CD4-positive, alpha-beta T cell treated with Interleukin-6 at 100 ng/mL for 8 hours (primary cell): ENCODE measurements at places on chromosomes 16 and 17.

DNA sequence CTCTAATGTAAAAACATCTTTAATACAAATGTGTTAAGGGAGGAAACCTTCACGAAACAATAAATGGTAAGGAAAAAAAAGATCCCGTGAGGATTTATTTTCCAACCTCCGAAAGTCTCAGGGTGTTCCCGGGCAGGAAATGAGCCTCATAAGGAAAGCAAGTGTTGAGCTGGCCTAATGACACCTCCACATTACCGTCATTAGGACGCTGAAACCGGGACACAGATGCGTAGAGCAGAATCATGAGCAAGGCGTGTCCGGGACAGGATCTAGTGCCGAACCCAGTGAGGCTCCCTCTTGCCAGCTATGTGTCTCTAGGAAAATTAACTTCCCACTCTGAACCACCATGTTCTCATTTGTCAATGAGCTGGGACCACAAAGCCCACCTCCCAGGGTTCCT is 22.7 kb upstream of the CYTH1 start:
- DNase-seq: no peak

GRCh38 chr17:57349541-57350247 is 93.4 kb downstream of the MSI2 start:
- DNase-seq: no peak

GRCh38 chr17:2782055-2782454 is 14.2 kb upstream of the RAP1GAP2 start:
- no peak for DNase-seq

GRCh38 chr17:79707931-79708891 is 22.5 kb upstream of the ENPP7 start:
- DNase-seq: peak; percentile 50

GRCh38 chr17:9512323-9513168 is 63.1 kb downstream of the STX8 start:
- no peak for DNase-seq

GRCh38 chr17:69630056-69630635 is 215.6 kb downstream of the MAP2K6 start:
- no peak for DNase-seq

DNA sequence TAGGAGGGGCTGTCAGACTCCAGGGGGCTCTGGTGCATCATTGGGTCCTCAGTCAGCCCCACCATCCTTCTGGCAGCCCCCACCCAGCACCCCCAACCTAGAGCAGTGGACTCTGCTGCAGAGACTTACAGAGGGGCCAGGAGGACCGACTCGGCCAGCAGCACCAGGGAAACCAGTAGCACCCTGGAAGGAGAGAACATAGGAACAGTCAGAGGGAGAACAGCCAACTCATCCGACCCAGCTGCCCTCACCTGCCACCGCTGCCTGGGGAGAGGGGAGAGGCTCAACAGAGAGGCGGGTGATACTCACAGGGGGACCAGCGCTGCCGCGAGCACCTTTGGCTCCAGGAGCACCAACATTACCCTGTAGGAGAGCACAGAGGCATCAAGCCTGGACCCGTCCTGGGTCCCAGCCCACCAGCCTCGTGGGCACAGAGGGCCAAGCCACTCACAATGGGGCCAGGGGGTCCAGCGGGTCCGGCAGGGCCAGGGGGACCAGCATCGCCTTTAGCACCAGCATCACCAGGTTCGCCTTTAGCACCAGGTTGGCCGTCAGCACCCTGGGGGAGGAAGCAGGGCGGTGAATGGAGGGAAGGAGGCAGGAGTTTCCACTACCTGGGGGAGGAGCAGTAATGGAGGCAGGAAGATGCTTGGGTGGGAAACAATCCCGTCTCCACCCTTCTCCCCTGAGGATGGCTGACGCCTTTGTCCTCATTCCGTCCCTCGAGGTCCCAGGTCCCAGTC is 11.7 kb downstream of the COL1A1 start:
- no peak for DNase-seq

DNA sequence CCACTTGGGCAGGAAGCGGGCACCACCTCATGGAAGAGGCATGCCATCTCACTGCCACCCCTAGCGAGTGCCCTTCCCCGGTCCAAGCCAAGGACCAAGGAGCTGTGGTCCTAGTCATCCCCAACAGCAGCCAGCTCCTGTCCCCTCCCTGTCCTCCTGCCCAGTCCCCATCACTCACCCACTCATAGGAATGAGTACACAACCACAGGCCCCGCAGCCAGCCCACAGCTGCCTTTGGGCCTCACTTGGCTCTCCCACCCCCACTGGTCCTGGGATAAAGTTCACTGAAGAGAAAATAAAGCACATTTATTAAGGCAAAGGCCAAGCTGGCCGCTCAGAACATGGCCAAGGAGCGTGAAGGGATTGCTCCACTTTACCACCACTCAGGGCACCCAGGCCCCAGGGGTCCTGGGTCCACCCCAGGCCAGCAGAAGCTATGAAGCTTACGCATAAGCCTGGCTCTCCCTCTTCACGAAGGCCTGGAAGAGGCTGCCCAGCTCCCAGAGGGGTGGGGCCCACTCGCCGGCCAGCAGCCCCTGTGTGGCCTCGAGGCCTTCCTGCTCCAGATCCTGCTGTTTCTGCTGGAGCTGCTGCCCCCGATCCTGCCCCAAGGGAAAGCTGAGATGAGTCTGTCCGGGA is 3.6 kb downstream of the SCRN2 start:
- no peak for DNase-seq

DNA sequence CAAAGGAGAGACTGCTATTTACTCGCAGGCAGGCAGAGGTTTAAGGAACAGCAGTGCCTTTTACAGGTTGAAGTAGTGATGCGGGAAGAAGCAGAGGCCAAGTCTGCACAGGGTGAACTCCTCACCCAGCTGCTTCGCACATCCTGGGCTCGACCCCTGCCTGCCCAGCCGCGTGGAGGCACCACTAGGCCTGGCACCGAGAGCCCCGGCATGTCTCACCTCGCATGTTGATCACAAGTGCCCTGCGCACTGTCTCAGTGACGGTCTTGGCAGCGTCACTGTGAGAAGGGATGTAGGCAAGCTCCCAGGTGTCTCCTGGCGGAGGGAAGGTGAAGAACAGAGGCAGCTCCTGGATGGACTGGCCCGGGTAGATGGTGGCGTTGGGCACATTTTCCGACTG is 14.7 kb downstream of the ABCA3 start:
- no peak for DNase-seq

GRCh38 chr17:57672971-57673370 is 72.1 kb downstream of the CCDC182 start:
- no peak for DNase-seq

DNA sequence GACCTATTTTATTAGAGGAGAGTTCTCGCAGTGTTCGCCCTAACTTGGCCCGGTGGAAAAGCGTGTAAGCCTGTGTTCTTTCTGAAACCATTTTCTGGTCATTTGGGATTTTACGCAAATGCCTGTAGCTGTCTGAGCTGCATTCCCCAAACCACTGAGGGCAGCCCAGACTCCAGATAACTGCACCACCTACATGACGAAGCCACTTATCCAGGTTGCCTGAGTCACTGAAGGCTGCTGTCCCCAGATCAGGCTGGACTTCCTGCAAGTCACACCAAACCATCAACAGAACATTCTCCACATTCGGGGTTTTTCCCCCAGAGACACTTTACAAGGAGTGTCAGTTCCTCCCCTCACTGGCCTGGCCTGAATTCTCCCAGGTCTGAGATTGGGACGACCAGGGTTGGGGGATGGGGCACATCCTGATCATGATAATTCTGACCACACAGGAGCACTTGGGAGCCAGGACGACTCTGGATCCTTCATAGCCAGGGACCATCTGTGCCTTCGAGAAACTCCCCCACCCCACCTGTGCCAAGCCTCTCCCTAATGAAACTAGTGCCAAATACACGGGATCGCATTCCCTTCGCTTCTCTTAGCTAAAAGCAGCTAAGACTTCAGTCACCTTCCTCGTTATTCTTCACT is 2.3 kb downstream of the RPRML start:
- DNase-seq: no peak

- DNase-seq: no peak
These were observed 611 bp downstream of the BANP start for GRCh38 chr16:87951552-87952538.

GRCh38 chr17:57032343-57032742 is 52.7 kb upstream of the AKAP1 start:
- DNase-seq: no peak

GRCh38 chr16:71205482-71206131 is 24.9 kb downstream of the HYDIN start:
- no peak for DNase-seq

- no peak for DNase-seq
These were observed 42.4 kb downstream of the SNX11 start for GRCh38 chr17:48149787-48150463.

- DNase-seq: no peak
These were observed 94.4 kb downstream of the SHISA9 start for GRCh38 chr16:12995721-12996372.

GRCh38 chr16:66924527-66925321 is 611 bp downstream of the RRAD start:
- DNase-seq: no peak

DNA sequence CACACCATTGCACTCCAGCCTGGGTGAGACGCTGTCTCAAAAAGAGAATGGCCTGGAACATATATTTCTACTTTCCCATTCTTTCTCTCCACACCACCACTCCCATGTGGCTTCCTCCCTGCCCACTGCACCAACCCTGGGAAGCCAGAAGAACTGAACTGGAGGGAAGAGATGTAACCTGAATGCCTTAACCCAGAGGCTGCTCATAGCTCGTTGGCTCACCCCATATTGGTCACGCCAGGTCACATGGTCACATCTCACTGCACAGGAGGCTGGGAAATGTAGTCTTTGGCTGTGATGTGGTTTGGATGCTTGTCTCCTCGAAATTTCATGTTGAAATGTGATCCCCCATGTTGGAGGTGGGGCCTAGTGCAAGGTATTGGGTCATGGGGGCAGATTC is 5.9 kb upstream of the DNAH17 start:
- DNase-seq: no peak

DNA sequence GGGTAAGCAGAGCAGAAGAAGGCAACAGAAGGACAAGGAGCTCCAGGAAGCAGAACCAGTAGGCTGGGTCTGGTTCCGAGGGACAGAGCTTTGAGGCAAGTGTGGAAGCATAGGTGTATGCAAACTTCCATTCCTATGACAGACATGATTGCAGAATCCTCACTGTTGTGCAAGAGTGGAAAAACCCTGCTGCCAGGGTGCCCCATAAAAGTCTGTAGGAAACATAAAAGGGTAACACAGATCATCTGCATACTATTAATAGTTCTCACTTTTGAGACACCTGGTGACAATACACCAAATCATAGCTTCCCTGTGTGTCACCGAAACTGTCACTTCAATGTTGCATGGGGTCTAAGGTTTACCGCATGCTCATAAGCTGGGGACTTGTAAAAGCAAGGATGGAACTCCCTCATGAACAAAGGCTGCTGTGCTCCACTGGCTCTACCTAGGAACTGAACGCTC is 39.7 kb downstream of the ARHGAP17 start:
- DNase-seq: no peak

GRCh38 chr16:22788193-22788530 is 25.8 kb upstream of the HS3ST2 start:
- no peak for DNase-seq

GRCh38 chr16:8924214-8924613 is 39.5 kb downstream of the USP7 start:
- DNase-seq: no peak

- DNase-seq: no peak
These were observed 612.6 kb upstream of the C16orf82 start for GRCh38 chr16:26454102-26454501.

DNA sequence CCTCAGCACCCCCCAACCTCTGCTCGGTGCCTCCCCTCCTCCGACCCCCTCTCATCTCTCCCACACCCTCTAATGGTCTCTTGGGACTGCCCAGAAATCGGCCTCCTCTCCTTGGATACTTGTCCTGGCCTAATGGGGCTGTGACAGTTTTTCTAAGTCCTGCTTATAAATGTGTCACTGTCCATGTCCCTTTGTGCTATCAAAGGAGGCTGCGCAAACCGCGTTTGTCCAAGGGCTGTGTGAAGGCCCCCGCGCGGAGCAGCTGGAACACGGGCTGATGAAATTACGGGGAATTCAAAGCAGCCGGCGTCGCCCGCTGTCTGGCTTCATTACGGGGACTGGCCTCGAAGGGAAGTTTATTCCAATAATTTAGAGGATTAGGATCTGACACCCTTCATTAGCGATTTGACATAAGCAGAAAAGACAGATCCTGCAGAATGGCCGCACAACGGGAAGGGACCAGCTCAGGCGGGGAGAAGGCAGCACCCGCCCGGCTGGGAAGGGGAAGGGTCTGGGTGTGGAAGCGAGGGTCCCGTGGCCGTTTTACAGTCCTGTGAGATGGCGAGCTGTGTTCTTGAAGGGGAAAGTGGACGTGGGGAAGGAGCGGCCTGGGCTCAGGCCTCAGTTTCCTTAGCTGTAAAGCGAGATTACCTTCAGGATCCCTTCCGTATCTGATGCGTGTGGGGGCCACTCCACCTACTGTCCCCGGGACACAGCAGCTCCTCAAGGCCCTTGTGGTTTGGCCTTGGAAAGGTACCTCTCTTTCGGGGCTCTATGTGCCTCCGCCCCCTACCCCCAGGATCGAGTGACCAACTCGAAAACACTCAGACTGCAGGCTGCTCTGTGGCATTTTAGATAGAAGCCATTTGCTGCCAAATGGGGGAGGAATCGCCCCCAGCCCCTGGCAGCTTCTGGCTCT is 1.6 kb upstream of the WFIKKN2 start:
- DNase-seq: no peak

DNA sequence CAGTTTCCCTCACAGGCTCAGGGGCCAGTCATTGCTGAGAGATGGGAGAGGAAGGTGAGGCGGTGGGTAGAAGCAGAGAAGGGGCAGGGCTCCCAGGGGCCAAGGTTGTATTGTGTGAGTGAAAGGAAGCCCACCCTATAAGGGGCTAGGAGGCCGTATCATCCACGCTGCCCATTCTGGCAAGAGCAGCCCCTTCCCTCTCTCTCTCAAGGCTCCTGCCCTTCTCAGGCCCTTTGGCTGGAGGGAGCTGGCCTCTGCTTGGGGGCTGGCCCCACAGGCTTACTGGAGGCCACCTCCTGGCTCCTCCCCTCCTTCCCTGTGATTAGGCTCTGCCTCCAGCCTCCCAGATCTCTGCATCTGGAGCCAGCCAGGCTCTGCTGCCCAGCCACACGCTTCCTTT is 7.6 kb downstream of the TBKBP1 start:
- no peak for DNase-seq

- no peak for DNase-seq
These were observed 22.2 kb downstream of the SERPINF1 start for GRCh38 chr17:1783834-1784611.

GRCh38 chr17:78390241-78391050 is 12.0 kb downstream of the PGS1 start:
- no peak for DNase-seq

- DNase-seq: peak; percentile 51
These were observed 57.9 kb upstream of the CACNG4 start for GRCh38 chr17:66906321-66907278.

GRCh38 chr17:63946440-63947363 is 14.6 kb upstream of the CD79B start:
- peak; percentile 48 for DNase-seq

GRCh38 chr16:87463722-87464690 is 28.8 kb downstream of the ZCCHC14 start:
- peak; percentile 34 for DNase-seq

GRCh38 chr17:73371285-73371684 is 59.5 kb upstream of the CDC42EP4 start:
- no peak for DNase-seq
